Fibroblast of the aortic adventitia (primary cell): ENCODE measurements at places on chromosomes 7 and 10.

- no peak for DNase-seq
Observed at GRCh38 chr10:125344573-125345171, 184.3 kb upstream of the CTBP2 start.

- DNase-seq = peak; percentile 99
Observed at GRCh38 chr7:140625908-140626868, 14.4 kb downstream of the DENND2A start.

- DNase-seq = no peak
Observed at GRCh38 chr10:75189266-75190096, 21.1 kb upstream of the VDAC2 start.

- DNase-seq = no peak
Observed at GRCh38 chr7:138853448-138853847, 55.5 kb upstream of the ATP6V0A4 start.

DNA sequence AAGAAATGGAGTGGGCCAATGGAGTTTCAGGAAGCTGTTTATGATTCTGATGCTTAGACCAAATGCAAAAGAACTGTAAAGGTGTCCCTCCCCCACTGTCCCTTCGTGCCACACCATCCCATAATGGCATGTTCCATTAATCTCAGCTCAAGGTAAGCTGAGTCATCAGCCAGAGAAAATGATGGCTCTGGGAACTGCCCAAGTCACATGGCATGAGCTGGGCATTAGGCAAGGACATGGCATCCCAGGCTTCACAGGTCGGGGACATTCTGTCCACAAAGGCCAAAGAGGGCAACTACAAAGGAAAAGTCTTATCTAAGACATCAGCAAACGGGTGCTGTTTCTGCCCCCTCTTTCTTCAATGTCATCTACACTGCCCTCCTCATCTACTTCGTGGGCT is 44.9 kb downstream of the DLG5 start:
- no peak for DNase-seq

- peak; percentile 38 for DNase-seq
Observed at GRCh38 chr7:144830024-144830785, 5.6 kb downstream of the TPK1 start.

- no peak for DNase-seq
Observed at GRCh38 chr10:12320892-12321291, 28.5 kb upstream of the CAMK1D start.

DNA sequence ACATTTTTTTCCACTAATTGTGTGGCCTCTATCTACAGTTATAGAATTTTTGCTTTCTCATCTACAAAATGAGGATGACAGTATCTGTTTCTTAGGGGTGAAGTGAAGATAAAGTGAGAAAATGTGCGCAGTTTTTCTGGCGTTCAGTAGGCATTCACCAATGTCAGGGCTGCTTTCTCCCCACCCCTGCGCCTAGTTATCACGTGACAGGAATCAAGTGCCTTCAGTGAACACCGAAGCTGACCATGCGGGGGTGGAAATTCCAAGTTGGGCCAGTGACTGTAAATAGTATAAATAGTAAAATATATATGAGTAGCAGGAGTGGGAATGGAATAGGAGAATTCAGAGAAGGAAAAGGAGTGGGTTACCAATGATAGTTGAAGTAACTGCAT is 77.4 kb downstream of the TAF3 start:
- DNase-seq = no peak

- DNase-seq = no peak
Observed at GRCh38 chr7:99092064-99092720, 51.7 kb downstream of the SMURF1 start.

- no peak for DNase-seq
Observed at GRCh38 chr7:139875821-139876241, 46.8 kb downstream of the TBXAS1 start.

DNA sequence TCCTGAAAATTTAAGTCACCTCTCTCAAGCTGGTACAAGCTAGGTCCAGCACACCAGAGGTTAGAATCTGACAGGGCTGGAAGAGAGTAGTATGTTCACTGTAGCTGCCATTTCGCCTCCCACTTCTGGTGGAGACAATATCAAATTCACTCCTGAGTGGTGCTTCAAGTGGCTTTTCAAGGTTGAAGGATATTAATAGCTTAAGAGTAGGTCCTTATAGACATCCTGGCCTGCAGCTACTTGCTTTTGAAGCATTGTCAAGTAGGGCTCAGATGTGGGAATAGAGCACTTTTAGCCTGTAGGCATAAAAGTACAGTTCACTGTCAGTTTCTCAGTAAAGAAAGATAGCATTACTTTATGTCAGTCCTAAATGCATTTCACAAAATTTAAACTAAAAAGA is 270.5 kb upstream of the PLPP4 start:
- DNase-seq = no peak

DNA sequence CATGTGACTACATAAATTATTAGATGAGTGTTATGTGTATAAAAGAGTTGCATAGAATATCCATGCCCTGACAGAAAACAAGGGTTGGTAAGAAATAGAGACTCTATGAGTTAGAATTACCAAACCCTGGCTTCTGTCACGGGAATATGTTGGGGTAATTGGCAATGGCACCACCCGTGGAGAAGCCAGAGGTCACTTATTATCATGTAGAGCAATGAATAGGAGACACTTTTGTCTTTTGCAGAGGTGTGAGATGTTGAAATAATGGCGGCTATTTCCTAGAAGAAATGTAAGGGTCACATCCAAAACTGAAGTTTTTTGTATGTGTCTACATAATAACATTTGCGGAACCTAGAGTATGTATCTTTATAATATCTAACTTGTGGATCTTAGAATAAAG is 35.3 kb downstream of the ABCB5 start:
- no peak for DNase-seq

DNA sequence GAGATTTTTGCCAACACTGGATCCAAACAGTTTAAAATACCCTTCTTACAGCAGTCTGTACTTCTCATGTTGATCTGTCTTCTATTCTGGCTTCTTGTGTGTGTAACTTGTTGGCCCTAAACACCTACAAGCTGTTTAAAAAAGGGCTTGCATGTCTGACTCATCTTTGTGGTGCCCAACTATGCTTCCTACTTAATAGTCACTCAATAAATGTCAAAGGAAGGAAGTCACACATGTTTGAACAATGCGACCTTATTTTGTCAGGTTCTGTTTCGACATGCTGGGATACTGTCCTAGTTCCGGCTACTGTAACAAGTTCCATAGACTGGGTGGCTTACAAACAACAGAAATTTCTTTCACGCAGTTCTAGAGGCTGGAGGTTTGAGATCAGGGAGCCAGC is 9.4 kb upstream of the GRK5 start:
- DNase-seq = peak; percentile 60

DNA sequence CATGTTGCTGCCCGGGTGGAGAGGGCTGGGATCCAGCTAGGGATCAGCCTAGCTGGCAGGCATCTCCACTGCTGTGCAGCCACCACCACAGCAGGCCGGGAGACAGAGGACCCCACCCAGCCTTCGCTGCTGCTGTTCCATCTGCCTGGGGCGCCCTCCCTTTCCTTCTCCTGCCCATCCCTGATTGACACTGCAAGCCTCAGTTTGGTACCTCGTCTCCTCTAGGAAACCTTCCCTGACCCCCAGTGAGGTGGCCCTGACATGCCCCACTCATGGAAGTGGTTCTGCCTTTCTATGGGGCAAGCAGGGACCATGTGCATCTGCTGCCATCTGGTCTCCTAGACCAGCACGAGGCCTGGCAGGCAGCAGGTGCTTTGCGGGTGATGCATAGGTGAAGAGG is 30.4 kb upstream of the DPYSL4 start:
- no peak for DNase-seq

- no peak for DNase-seq
Observed at GRCh38 chr10:35042783-35043182, 47.4 kb downstream of the CUL2 start.

DNA sequence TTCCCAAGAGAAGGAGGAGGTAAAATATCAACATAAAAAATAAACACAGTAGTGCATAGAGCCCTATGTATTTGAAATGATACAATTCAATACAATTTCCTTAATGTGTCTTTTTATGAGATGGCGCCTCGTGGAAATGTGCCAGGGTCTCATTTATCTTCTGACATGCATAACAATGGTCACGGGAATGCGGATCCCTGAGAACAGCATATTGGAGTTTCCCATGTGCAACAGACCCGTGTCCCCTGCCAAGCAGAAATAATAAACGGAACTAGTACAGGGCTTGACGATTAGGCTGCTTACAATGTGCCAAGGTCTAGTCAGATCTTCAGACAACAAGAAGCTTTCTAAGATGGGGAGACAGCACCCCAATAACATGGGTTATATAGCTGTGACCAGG is 217.9 kb downstream of the ARHGAP21 start:
- DNase-seq = peak; percentile 20

DNA sequence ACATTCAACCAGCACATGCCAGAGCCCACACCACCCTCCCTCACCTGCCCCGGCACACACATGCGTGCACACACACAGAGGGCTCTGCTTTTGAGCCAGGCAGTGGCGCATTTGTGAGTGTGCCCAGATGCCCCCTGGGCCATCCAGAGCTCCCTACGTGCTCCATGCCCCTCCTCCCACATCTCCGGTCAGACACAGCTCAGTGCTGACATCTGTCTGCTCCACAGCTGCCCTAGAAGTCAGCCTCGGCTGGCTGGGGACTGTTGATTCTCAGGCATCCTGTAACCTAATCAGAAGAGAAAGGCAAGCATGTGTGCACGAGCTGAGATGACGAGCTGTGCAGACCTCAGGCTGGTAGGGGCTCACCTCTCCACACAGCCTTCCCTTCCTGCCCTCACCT is 135.1 kb downstream of the ZMIZ1 start:
- DNase-seq = no peak

DNA sequence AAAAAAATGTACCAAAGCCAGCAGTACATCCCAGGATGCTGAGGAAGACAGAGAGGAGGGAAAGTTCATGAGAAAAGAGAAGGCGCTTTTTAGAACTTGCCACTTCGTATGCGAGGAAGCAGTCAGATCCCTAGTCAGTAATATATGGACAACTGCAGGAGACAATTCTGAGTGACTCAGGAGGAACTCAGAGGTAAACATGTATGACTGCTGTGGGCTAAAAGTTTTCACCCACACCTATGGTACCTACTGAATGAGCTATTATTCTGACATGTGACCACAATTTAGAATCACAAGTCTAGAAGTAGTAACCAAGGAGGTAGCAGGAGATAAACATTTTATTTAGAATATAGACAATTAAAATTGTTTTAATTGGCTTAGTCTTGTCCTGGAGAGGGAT is 126.5 kb downstream of the ICA1 start:
- no peak for DNase-seq

DNA sequence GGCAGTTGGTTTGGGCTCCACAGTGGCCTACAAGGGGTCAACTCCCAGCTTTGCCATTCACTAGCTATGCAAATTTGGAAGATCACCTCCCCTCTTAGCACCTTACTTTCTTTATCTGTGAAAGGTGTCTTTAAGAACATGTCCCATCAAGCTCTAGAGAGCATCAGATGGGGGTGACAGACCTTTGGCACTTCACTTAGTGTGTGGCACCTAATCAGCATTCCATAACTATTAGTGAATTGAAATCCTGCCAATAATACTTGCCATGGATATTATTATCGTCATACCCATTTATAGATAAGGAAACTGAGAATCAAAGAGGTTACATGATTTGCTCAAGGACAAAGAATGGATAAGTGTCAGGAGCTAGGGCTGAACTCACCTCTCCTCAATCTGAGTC is 51.9 kb downstream of the PLPP4 start:
- no peak for DNase-seq
